Stimulated activated CD4-positive, alpha-beta T cell treated with anti-CD3 and anti-CD28 coated beads, Interleukin-1b, Interleukin-23, amount 100 ng/mL, for 4 hours (primary cell): ENCODE measurements at places on chromosomes 16 and 17.

- DNase-seq = no peak
These were observed 23.7 kb downstream of the IST1 start for GRCh38 chr16:71919035-71919434.

DNA sequence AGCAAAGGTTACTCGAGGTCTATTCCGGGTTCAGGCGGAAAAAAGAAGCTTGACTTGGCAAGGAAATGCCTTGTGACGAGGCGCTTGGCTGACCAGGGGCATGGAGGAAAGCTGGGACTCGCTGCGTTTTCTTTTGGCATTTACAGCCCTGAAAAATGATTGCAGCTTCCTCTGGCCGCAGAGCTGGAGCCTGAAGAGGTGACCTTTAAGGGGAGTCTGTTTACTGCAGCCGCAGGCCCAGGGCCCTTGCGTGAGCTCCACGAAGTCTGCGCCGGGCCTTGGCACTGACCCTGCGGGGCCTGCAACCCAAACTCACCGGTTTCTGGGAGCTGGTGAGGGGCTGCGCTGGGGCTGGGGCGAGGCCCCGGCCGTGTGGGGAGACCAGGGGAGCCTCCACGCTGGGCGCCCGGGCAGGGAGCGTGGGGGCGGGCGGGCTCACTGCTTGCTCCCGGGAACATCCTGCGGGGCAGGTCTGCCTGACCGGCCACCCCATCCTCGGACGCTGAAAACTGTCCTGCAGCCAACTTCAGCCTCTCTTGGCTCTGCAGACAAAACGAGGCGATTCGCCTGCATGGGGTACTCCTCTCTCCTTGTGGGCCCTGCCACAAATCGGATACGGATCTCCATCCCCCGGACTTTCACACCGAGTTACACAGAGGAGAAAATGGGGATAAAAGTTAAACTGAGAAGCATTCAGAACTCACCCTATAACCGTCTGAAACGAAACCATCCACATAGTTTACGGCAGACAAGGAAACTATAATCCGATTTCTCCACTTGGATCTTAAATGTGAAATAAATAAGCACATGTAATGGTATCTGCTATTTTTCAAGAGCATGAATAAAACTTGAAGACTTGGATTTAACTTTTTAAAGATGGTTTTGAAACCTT is 206.3 kb upstream of the FOXF1 start:
- no peak for DNase-seq

DNA sequence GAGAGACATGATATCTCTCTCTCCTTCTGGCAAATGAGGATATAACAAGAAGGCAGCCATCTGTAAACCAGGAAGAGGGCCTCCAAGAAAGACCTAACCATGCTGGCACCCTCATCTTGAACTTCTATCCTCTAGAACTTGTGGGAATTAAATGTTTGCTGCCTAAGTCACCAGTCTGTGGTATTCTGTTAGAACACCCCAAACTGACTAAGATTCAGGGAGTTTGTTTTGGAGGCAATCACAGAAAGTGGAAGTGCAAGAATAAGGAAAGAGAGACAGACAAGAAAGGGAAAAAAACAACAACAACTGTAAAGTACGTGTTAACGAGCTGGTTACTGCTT is 114.5 kb upstream of the GOT2 start:
- no peak for DNase-seq

- DNase-seq = no peak
These were observed 139.0 kb downstream of the SNX11 start for GRCh38 chr17:48246612-48247011.

DNA sequence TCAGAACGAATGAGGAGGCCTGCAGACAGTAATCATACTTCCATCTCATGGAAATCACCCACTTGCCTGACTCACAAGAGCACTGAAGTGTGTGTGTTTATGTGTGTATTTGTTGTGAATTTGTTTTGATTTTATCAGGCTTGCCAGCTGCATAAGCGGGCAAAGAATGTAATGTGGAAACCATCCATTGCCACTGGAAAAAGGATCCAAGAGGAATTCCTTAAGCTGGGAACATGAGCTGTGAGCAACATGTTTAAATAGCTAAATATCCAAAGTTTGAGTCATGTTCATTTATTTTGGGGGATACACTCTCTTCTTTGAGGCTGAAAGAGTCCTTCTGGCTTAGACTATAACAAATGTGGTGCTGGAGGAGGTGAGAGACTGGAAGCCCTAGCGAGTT is 198.4 kb upstream of the TBX2 start:
- DNase-seq = no peak

DNA sequence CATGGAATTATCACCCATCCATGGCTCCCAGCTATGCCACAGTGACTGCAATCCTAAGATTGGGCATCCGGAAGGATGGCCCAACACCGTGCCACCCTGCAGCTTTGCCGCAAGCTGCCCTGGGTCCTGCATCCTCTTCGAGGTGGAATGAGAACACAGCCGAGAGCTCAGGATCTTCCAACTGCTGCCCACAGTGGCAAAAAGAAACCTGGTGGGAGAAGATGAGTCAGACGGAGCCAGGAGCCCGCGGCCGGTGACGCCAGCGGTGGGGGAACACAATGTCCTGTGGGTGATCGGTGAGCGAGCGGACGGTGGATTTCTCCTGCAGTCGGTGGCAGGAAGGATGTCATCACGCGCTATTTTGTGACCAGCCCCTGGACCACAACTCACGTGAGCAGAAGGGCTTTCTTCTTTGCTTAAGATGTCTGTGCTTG is 20.1 kb downstream of the CD7 start:
- peak; percentile 69 for DNase-seq

DNA sequence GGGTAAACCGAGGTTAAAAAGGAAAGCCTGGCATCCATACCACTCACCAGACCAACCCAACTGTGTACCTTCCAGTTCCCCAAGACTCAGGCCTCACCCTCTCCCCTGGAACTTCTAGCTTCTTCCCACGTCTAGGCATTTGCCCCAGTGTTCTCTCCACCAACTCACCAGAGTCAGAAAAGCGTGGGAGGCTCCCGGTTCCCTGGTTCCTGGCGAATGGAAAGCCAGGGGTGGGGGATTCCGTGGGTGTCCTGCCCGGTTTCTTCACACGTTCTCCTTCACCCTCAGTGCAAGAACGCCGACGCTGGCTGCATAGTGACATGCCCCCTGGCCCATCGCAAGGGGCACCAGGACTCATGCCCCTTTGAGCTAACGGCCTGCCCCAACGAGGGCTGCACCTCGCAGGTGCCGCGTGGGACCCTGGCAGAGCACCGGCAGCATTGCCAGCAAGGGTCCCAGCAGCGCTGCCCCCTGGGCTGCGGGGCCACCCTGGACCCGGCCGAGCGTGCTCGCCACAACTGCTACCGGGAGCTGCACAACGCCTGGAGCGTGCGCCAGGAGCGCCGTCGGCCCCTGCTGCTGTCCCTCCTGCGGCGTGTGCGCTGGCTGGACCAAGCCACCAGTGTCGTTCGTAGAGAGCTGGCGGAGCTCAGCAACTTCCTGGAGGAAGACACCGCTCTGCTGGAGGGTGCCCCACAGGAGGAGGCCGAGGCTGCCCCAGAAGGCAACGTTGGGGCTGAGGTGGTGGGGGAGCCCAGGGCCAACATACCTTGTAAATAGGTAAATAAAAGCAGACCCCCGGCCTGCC is 1.7 kb downstream of the RNF151 start:
- no peak for DNase-seq

DNA sequence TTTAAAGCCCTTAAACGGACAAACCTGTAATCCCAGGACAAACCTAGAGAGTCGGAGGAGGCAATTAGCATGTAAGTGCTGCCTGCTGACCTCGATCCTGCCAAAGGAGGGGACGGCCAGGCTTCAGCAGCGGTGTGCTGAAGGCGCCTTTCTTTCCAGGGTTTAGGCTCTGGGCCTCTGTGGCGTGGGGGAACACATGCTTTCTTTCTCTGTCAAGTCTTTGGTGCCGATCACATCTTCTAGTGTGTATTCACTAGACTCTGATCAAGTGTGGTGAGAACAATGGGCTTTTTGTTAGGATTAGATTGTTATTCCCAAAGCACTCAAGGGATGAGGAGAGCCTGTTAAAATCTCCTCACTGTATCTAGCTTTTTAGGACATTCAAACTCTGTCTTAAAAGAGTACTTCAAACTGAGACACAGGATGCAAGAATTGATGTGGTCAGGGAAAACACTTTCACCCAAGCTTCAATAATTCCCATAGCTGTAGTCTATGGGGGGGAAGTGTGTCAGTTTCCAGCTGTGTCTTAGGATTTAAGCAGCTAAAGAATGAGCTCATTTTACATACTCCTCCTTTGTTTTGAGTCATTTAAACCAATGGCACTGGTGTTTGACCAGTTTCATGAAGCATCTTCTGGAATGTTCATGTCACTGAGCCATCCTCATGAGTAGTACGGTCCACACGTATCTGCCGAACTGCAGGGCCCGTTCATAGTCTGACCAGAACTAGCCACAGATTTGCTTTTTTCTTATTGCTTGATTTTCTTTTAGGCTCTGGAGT is 51.2 kb downstream of the RPA1 start:
- no peak for DNase-seq

GRCh38 chr16:58121132-58121531 is 8.0 kb downstream of the CFAP20 start:
- DNase-seq = no peak

GRCh38 chr17:73706858-73707257 is 62.6 kb upstream of the SDK2 start:
- DNase-seq = no peak

DNA sequence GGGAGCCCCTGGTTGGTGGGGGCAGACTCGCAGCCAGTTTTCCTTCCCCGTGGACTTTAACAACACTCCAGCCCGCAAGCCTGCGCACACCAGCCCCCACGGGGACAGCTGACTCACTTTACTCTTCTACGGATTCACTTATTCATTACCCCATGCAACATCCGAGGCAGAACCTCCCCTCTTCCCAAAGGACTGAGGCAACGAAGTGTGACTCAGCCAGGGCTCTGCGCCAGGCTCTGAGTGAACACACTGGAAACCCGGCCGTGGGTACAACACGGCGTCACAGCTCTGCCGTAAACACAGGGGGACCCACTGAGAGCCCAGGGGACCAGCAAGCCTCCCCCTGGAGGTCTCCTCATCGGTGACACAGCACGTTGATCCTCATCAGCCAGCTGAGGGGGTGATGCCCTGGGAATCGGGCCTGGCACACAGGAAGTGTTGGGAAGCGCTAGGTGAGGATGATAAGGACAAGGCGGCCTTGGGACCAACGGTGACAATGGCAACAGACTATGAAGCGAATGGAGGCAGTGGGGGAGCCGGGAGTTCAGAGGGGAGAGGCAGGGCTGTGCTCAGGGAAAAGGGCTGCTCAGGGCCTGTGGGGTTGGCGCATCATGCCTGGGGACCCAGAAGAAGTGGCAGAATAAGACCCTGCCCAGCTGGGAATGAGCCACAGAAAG is 14.6 kb downstream of the COTL1 start:
- no peak for DNase-seq

DNA sequence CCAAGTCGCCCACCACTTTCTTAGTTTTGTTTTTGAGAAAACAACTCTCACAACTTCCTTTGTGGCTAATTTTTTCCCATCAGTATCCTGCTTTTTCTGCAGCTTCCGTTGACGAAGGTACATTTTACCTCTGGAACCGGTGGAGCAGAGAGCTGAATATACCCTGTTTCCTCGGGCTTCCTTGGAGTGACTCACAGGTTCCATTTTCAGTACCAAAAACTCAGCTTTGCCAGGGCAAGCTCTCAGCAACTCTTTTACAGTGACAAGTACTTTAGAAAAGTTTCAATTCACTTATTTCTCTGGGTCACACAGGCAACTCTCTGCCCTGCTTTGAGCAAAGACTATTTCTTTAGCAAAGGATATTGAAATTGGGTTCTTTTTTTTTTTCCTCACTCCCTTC is 318.9 kb downstream of the SNX29 start:
- DNase-seq = no peak

GRCh38 chr17:59547131-59547915 is 18.1 kb upstream of the DHX40 start:
- DNase-seq = no peak

DNA sequence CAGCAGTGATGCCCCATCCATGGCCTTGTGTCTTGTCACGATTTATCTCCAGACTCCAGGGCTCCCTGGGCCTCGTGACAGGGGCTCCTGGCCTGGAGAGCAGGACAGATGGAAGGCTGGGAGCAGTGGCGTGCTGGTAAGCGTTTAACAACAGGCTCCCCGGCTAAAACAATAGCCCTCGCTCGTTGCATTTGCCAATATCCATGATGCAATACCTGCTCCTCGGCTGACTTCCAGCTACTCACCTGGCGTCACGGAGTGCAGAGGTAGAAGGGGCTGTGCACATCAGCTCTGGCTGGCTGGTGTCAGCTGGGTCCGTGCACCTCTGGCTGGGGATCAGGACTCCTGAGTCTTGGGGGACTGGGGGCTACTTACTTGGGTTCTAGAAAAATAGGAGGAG is 1.5 kb upstream of the BICDL2 start:
- DNase-seq = no peak

GRCh38 chr16:85605051-85605911 is 7.8 kb upstream of the GSE1 start:
- DNase-seq = no peak

- DNase-seq = no peak
These were observed 8.2 kb upstream of the CBX8 start for GRCh38 chr17:79804856-79805696.

DNA sequence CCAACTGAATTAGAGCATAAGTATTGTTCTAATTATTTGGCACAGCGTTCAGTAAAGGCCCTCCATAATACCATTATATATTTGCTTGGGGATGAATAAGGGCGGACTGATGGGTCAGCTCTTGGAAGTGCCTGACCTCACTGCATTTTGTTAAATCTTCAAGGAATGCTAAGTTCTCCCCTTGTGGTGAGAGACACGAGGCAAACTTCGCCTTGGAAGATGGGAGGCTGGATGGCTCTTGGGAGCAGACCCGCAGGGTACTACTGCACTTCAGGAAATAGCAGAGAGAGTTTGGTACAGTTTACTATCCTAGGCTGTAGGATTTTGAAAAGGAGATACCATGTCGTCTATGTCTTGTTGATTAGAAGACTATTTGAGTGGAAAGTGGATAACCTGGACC is 87.0 kb upstream of the RPRML start:
- no peak for DNase-seq

DNA sequence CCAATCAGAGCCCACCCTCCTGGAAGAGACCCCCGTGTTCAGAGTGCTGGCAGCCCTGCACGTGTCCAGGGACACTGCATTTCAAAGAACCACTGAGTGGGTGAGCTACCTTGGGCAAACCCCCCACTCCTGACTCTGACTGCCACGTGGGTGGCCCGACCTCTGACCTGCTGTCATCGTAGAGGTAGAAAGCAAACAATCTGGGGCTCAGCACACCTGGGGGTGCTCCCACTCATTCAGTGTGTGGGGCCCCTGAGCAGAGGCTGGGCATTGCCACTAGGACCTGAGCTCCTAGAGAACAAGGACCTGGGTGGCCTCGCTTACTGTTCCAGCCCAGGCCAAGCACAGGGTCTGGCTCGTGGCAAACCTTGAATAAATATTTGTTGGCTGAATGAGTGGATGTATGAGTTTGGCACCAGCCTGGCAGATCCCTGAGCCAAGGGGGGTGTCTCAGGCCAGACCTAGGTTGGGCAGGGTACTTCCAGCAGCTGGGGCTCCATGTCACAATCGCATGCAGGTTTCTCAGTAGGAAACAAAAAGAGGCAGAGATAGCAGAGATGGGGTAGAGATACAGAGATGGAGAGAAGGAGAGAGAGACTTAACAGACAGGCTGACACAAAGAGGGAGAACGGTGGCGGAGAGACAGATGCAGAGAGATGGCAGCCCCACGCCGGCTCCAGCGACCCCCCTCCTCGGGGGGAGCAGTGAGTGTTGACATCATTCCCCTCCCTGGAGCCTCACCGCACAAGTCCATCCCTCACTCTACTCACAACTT is 5.4 kb upstream of the DRC7 start:
- no peak for DNase-seq
